Thyroid gland (tissue), 4 donors: ENCODE measurements at places on chromosomes 7 and 10. TPM values are rescaled to one million over a fixed set of nuclear protein-coding genes. Genes with fewer than 3 reads are reported as not detected.

GRCh38 chr10:22320591-22321155 lies at the start of gene BMI1:
BMI1 (plus strand) TSS chr10:22321099; CDS start chr10:22326450, 5,351 bp downstream.
- H3K4me3 ChIP-seq = peak within 1 kb of the TSS; percentile 95
- peak within 1 kb of the TSS; percentile 90 for H3K27ac ChIP-seq
- H3K36me3 ChIP-seq = no peaks in the 10 kb centered on the region
- peak; percentile 69 for DNase-seq
- no peaks in the 10 kb centered on the region for H3K27me3 ChIP-seq

DNA sequence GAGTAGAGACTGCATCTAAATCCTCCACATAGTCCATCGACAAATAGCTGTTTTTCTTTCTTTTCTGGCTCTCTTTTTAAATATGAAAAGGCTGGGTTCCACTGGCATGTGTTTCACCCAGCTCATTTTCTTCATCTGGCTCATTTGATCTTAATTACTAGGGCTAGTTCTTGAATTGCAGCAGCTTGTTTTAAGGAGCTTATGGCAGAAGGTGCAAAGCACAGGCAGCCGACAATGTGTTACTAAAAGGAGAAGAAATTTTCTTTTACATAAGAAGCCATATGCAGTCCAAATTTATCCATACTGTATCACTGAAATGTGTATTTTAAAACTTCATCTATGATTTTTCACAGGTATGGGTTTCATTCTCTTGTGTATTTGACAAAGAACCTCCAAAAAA lies 205.6 kb upstream of the PTER start:
- H3K4me1 ChIP-seq = no peaks in the 10 kb centered on the region
- DNase-seq = no peak
- H3K4me3 ChIP-seq = no peak overlapping the region
- H3K27me3 ChIP-seq = no peaks in the 10 kb centered on the region

DNA sequence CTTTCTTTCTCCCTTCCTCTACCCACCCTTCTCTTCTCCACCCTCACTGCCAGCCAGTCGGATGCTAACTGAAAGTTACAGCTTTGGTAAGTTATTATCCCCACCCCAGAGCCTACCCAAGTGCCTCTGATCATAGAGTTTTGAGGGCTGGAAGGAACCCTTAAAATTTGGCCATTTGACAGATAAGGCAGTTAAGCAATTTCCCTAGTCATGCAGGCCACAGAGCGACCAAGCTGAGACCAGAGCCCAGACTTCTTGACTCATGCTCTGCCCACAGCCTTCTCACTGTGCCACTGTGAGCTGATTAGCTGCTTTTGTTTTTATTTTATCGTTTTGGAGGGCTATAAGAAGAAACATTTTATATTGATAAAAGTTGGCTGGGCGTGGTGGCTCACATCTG lies 17.2 kb downstream of the SAP25 start:
- H3K4me3 ChIP-seq = no peak overlapping the region
- no peak overlapping the region for H3K27ac ChIP-seq
- no peak for DNase-seq
- H3K4me1 ChIP-seq = no peaks in the 10 kb centered on the region
- no peaks in the 10 kb centered on the region for H3K27me3 ChIP-seq

- no peaks in the 10 kb centered on the region for H3K27me3 ChIP-seq
- peaks cover 27% of the 10 kb centered on the region for H3K4me1 ChIP-seq
- H3K27ac ChIP-seq = peak overlapping the region; percentile 43
- H3K36me3 ChIP-seq = no peaks in the 10 kb centered on the region
- no peak overlapping the region for H3K4me3 ChIP-seq
- peak; percentile 54 for DNase-seq
These were observed 75.4 kb downstream of the EGFR start for GRCh38 chr7:55094092-55094690.

The TSPAN15 gene
- 12.8 TPM for total RNA-seq

DNA sequence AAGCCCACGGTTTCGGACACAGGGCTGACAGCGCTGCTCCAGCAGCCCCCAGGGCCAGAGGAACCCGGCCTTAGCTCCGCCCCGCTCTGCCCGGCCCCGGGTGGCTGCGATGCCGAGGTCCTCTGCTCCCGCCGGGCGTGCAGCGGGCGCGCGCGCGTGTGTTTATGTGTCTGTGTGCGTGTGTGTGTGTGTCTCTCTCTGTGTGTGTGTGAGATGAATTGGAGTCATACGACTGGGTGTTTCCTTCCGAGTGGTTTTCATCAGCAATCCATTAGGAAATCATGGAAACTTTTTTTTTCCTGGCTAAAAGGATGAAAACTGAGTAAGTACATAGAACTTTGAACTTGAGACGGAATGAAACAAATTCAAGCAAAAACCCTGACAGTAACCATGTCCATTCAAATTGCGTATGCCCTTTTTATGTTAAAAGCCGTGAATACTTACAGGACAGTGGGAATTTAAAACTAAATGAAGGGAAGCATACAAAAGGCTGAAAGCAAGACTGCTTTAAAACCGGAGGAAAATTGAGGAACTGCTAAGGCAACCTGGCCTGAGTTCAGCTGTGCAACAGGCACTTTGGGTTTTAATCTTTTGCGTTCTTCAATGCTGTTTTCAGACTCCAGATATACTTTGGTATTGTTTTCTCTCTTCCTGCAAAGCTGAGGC lies at the start of gene CPED1:
Gene CPED1, plus strand, starts transcription at position 121 of the 666 bp plus-strand sequence. CDS start 911 bp downstream, outside the sequence.
- H3K4me1 ChIP-seq = no peaks in the 10 kb centered on the region
- peak within 1 kb of the TSS; percentile 26 for H3K4me3 ChIP-seq

DNA sequence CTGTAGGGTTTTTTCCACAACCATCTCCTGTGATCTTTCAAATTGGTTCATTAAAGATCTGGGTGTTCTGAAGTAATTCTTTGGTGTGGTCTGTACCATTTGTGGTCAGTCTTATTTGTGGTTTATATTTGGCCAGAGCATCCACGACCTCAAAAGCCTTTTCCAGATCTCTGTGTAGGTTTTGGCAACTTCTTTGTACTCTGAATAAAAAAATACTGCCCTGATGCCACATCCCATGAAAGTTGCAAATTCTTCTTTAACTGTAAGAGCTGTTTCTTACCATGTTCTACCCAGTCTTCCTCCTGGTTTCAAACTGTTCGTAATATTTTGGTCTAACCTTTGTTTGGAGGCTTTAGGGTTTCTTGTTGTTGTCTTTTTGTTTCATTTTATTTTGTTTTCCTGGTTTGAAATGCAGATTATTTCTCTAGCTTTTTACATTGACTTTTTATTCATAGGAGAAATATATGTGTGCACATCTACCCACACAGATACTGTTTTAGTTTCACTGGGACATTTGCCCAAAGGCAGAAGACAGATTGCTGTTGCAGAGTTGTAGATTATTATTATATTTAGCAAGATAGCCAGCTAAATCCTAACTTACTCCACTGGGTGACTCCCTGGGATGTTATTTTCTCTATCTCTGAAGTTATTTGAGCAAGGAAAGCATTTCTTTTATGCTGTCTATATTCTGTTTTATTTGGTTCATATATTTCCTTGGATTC lies 123.2 kb upstream of the SAMD8 start:
- H3K27ac ChIP-seq = no peak overlapping the region
- H3K4me3 ChIP-seq = no peak overlapping the region
- no peak for DNase-seq
- H3K4me1 ChIP-seq = no peaks in the 10 kb centered on the region

GRCh38 chr10:88008866-88009470 lies 145.5 kb downstream of the PTEN start:
- no peaks in the 10 kb centered on the region for H3K36me3 ChIP-seq
- no peak overlapping the region for H3K27ac ChIP-seq
- H3K27me3 ChIP-seq = no peaks in the 10 kb centered on the region
- no peak overlapping the region for H3K4me3 ChIP-seq

The CARD11 gene
- total RNA-seq = 1.3 TPM

DNA sequence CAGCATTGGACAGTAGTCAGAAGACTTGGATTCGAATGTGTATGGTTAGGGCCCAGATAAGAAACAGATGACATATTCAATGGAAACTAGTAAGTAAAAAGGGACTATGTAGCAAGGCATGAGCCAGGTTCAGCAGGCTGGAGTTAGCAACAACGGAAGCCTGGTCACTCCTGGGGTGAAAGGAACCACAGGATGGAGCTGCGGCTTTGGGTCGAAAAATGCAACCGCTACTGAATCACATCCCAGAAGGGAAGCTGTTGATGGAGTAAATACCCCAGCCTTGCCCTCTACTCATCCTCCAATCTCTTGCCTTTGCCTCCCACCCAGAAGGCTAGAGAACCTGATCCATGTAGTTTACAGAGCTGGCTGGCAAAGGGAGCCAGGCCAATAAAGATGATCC lies 37.5 kb upstream of the EGR2 start:
- DNase-seq = no peak
- H3K27ac ChIP-seq = no peak overlapping the region
- no peaks in the 10 kb centered on the region for H3K27me3 ChIP-seq
- no peak overlapping the region for H3K4me3 ChIP-seq
- no peaks in the 10 kb centered on the region for H3K4me1 ChIP-seq

- H3K36me3 ChIP-seq = no peaks in the 10 kb centered on the region
- H3K4me3 ChIP-seq = no peak overlapping the region
- no peaks in the 10 kb centered on the region for H3K4me1 ChIP-seq
These were observed 49.5 kb upstream of the ZPBP start for GRCh38 chr7:50142425-50143017.

- DNase-seq = no peak
- H3K36me3 ChIP-seq = no peaks in the 10 kb centered on the region
- H3K4me1 ChIP-seq = no peaks in the 10 kb centered on the region
- no peak overlapping the region for H3K4me3 ChIP-seq
- no peak overlapping the region for H3K27ac ChIP-seq
These were observed 7.4 kb downstream of the ADCYAP1R1 start for GRCh38 chr7:31059551-31059950.
